ENCODE measurements at places on chromosomes 2 and 18.

GRCh38 chr18:36083729-36084128, 16.4 kb upstream of the RPRD1A start:
- DNase-seq: no peak

GRCh38 chr2:54099370-54099769, 16.0 kb upstream of the ACYP2 start:
- DNase-seq: no peak

DNA sequence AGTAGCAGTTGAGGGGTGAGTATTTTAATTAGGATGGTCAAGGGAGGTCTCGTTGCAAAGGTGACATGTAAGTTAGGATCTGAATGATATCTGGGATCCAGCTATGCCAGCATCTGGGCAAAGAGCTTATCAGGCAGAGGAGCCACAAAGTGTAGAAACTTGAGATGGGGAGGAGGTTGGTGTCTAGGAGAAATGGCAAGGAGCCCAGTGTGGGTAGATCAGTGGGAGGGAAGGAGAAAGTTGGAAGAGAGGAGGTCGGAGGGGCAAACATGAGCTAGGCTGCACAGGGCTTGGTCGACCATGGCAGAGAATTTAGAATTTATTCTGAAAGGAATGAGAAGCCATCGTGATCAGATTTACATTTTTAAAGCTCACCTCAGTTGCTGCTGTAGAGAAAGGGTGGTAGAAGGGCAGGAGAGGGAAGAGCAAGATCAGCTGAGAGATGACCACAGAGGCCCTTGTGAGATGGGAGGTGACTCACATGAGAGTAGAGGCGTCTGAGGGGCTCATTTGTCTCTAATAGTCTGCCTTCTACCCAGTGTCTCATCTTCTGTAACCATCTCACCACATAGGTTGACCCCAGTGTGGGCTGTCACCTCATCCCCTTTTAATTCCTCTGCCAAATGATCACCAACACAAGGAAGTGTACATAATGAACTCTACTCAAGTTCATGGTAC, 170.0 kb downstream of the ETAA1 start:
- DNase-seq: no peak

DNA sequence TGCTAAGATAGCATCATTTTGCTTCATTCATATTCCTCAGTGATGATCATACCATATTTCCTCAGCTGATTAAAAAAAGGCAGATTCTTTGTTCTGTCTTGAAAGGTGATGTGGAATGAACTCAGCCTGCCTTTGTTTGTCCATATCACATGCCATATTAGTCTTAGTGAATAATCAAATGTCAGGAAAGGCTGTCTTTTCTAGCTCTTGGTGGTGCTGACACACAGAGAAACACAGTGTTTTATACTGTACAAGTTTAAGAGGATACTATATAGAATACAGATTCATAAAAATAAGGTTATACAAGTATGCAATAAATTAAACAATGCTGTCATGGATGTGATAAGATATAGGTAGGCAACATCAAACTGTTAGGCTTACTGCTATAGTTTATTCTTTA, 97.1 kb upstream of the FAM98A start:
- no peak for DNase-seq

GRCh38 chr18:12079491-12080237, 14.0 kb upstream of the ANKRD62 start:
- DNase-seq: no peak
